ENCODE measurements at places on chromosomes 7 and 10.
A peak's percentile ranks its signal among the peaks of the same experiment; 100 is the strongest.

DNA sequence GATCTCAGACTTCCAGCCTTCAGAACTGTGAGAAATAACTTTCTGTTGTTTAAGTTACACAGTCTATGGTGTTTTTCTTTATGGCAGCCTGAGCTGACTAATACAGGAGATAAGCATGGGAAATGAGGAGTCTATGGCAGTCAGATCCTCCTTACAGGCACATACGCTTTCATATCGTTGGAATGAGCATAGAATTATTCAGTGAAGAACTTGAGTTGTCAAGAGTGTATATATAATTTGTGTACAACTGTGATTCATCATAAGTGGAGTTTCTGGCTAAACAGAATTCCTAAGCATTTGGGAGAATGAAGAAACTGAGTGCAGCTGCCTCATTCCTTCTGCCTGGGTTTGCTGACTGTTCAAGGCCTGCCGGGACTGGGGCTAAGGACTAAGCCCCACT is 516.7 kb downstream of the ADRA2A start:
- DNase-seq: no peak

GRCh38 chr7:53596230-53596629 is 560.8 kb downstream of the POM121L12 start:
- no peak for DNase-seq

- no peak for DNase-seq
These were observed 42.7 kb downstream of the NRG3 start for GRCh38 chr10:81917666-81918065.

DNA sequence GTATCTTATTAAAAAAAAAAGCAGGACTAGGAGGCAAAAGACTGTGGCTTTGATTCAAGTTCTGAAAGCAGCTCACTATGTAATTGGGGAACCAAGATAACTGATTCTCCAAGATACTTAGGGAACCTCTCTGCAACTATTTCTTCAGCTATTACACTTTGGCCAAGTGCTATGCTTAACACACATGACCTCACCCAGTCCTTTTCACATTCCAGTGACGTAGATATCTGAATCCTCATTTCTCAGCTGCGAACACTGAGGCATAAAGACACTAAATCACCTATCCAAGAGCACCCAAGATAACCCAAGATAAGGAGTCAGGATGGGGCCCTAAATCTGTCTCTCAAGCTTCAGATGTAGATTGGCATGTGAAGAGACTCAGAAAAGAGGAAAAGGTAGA is 133.6 kb downstream of the GLI3 start:
- DNase-seq: no peak

DNA sequence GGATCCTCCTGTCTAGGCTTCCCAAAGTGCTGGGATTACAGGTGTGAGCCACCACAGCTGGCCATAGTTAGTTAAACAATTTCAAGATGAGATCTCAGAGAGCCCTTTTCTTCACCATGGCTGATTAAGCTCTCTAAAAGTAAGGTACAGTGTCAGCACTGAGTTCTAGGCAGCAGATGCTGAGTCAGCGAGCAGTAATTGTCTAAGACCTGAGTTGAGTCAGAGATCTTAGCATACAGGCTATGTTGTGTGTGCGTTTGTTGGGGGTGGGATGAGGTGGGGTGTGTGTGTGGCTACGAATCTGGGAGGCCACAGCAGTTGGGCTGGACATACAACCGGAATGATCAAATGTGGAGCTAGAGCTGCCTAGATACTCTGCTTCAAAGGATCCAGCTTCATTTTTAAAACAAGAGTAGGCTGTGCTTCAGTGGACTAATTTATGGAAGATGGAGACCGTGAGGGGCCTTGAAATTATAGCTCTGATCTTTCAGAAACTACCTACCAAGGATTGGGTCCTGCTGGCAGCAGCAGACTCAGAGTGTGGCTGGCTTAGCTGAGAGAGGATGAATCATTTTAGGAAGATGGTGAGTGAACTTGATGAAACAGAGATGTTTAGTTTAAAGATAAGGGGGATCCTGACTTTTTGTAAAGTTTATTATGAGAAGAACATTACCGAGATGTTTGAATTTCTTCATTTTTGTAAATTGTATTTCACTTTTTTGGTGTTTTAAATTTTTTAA is 17.5 kb upstream of the MTPN start:
- no peak for DNase-seq

GRCh38 chr7:27661811-27662489 is 733 bp downstream of the HIBADH start:
- no peak for DNase-seq

GRCh38 chr10:117609095-117609795 is 66.7 kb downstream of the EMX2 start:
- peak; percentile 79 for DNase-seq

DNA sequence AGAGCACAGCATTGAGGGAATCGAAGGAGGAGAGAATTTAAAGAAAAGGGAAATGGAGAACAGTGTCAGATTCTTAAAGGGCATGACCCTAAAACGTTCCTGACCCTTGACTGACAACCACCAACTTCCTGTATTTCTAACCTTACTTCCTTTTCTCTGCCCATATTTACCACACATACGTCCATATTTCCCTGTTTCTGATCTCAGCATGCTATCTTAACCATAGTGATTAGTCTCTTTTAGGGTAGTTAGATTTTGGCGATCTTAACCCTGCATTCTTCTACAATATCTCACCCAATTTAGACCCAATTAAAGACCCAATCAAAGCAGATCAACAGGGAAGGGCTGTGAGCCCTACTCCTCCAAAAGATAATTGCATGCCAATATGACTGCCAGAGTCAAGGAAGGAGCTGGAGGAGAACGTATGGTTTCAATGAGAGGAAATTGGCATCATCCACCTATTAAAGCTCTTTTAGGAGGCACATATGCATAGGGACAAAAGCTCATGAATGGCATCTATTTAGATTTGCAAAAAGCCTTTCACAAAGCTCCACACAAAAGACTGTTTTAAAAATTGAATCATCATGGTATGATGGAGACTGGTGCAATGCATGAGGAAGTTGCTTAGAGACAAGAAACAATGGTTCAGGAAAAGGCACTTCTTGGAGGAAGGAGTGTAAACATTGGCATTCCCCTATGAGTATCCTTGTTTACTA is 49.0 kb upstream of the ARHGAP12 start:
- DNase-seq: no peak

Measured in femur (tissue), 1 donor.